ENCODE measurements at places on chromosomes 7 and 10.
A peak's percentile ranks its signal among the peaks of the same experiment; 100 is the strongest.

DNA sequence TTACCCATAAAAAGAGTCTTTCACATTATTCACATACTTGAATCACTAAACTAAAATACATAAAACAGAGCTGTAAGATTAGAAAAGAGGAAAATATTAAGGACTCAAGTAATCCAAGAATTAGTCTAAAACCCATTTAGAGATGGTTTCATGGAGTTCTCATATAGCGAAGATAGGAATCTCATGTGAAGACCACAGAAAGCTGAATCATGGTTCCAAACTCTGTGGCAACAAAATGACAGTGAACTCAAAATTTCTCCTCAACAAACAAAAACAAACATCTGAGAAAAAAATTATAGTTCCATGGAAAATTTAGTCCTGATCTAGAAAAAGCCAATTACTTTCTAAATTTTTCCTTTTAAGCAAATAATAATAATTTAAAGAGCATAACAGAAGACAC is 34.6 kb downstream of the BAZ1B start:
- peak; percentile 40 for DNase-seq

GRCh38 chr7:28885771-28886170 is 72.4 kb downstream of the TRIL start:
- no peak for DNase-seq

DNA sequence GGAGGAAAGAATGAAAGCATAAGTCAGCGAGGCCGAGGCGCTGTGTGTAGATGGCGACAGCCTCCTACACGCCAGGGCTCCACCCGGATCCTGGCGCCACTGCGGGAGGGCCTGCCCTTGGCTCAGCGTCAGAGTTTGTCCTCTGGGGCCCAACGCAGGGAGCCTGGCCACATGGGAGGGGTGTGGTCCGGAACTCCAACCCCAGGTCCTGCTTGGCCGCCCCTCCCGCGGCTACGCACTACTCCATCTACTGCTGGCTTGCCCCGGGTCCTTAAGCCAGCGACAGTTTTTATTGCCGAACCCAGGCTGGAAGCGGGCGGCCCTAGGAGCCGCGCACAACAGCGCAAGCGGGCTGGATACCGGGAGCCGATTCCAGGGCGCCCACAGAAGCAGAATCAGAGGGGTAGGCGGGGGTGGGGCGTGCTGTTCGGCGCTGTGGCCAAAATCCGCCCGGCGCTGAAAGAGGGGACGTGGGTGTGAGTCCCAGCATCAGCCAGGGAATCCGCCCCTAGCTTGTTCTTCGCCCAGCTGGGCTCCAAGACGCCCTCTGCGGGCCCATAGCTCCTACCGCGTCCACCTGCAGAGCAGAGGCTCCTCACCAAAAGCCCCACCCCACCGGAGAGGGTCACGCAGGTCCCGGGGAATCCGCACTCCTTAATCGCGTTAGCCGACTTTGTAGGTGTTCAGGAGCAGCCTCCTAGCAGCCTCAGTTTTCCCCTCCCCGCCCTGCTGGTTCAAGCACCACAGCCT is 4.5 kb downstream of the KAZALD1 start:
- DNase-seq = peak; percentile 93

GRCh38 chr7:67593794-67594193 is 597.2 kb downstream of the TYW1 start:
- DNase-seq = no peak

DNA sequence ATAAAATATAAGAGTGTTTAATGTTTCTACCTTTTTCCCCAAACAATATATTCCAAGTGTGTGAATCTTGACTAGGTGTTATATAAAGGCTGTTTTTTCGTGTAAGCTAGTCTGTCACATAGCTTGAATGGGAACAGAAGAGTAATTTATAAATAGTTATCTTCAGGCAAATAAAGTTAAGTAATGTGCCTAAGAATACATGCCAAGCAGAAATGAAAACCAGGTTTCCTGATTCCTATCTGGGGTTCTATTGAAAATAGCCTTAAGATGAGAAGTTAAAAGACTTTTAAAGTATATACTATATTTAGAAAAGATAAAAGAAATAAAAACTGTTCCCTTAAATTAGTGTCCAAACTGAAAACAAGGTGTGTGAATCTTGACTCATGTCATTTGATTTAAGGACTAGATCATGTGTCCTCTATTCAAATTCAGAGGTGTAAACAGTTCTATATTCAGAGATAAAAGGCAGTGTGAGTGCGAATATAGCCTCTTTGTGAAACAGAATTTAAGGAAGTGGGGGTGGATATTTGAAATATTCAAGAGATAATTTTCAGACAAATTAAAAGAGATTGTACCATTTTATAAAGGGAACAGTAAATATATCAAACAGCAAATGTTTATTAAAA is 247.5 kb downstream of the THSD7A start:
- DNase-seq = no peak

- no peak for DNase-seq
Observed at GRCh38 chr7:132970257-132970656, 111.6 kb downstream of the CHCHD3 start.

Measured in hematopoietic multipotent progenitor cell treated with erythropoietin and hydrocortisone succinate and interleukin-3 and kit ligand, for 6 days (in vitro differentiated cells).